Foreskin keratinocyte (primary cell): ENCODE measurements at places on chromosomes 7 and 10.

- DNase-seq, result no peak
Observed at GRCh38 chr7:77580762-77581350, 43.8 kb downstream of the PTPN12 start.

GRCh38 chr7:152986376-152986775 is 226.8 kb downstream of the ACTR3B start:
- DNase-seq, result no peak

DNA sequence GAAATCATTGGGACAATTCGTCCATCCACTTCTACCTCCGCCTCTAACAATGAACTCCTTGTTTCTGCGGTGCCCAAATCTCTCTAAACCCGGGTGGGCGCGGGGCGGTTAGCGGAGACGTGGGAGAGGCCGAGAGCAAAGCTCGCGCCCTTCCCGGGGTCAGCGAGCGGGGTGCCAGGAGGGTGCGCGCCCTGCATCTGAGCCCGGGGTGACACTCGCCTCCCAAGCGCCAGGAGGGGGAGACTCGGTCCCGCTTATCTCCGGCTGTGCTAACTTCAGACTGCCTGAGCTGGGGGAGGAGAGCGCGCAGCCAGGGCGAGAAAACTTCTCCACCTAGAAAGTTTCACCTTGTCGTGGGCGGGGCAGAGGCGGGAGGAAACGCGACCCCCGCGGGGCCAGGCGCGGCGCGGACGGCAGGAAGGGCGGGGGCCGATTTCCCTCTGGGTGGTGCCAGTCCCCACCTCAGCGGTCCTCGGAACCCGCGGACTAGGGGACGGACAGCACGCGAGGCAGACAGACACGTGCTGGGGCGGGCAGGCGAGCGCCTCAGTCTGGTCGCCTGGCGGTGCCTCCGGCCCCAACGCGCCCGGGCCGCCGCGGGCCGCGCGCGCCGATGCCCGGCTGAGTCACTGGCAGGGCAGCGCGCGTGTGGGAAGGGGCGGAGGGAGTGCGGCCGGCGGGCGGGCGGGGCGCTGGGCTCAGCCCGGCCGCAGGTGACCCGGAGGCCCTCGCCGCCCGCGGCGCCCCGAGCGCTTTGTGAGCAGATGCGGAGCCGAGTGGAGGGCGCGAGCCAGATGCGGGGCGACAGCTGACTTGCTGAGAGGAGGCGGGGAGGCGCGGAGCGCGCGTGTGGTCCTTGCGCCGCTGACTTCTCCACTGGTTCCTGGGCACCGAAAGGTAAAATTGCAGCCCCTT is at the start of gene MET:
Gene MET, plus strand, starts transcription at position 516 of the 915 bp plus-strand sequence. CDS start 26,889 bp downstream, outside the sequence.
- peak; percentile 86 for DNase-seq

DNA sequence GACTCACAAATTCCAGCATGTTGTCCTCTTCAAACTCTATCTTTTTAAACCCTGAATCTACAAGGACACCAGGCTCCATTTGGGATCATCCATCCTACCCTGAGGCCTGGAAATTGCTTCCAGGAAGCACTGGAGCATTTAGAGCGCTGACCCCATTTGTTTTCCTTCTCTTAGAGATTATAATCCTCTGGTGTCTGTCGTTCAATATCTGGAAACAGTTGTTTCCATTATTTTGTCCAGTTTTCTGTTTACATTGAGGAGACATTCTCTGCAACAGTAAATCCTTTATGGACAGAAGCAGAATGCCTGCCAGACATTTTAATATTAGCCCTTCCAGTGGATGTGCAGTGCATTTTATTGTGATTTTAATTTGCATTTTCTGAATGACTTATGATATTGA is 119.4 kb upstream of the MEOX2 start:
- DNase-seq, result no peak

GRCh38 chr10:96254976-96255375 is 16.4 kb downstream of the BLNK start:
- no peak for DNase-seq

DNA sequence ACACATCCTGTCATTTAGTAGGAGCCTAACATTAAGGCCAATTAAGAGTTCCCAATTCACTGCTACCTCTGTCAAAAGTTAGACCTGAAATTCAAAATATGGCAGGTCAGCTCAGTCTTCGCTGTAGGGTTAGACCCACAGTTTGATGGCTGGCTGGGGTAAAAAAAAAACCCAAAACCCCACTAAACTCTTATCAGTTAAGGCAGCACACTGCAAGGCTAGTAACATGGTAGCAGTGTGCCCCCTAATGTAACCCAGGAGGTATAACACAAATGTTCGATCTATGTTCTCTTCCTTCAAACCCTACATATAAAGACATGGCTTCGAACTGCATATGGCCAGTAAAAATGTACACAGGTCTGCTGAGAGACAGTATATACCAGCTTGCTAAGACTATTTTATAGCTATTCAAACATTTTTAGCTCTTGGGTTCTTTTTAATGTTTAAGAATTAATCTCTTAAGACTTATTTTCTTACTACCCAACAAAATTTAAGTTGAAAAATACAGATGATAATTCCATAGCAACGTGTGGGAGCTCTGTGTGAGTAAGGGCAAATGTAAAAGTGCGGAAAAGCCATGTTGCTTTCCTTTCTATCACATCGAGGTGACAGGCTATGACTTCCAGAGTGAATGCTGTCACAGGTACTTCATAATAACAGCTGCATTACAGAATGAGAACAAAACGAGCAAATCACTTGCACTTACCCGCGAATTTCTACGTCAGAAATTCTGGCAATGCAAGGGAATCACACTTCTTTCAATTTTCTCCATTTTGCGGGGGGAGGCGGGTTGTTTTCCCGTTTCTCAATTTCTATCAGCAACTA is 168.4 kb upstream of the IMMP2L start:
- DNase-seq, result no peak
